CD4-positive, alpha-beta memory T cell (primary cell): ENCODE measurements at places on chromosomes 3 and 15.

DNA sequence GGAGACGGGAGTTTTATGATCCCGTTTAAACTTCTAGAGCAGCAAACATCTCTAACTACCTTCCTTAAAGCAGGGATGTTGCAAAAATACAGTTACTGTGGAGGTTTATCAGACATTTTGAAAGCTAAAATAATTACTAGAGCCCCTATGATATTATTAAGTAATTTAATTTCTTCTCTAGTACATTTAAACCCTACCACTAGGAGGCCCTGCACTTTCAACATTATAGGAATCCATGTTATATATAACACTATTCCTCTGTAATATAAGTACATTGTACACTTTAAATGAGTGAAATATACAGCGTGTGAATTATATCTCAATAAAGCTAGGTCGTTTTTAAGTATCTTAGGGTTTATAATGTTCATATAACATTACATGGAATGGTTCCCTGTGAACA is 11.5 kb downstream of the SETMAR start:
- DNase-seq = no peak

DNA sequence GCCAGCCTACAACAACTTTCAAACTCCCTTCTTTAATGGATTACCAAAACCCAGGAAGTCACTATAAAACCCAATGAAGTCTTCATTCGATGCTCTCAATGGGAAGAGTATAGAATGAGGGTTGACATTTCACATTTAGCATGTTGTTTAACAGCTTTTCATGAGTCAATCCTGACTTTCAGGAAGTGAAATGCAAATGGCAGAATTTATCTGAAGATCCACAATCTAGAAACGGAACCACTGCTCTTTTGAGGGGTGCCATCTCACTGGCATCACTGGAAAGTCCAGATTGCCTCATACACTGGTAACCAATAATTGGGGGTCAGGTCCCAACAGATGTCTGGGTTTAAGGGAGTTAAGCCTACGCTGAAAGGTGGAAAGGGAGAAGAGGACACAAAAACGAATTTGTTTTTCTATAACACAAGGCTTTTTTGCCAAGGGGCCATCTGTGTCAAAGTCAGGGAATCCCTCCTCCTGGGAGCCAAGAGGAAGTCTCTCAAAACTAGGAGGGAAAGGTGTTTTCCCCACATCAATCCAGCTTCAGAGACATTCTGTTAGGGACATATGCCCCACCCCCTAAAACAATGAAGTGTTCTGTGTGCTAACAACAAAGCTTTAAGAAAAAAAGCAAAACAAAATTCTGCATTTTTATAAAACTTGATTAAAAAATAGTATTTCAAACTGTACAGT is 12.0 kb upstream of the ATP1B3 start:
- DNase-seq = no peak

DNA sequence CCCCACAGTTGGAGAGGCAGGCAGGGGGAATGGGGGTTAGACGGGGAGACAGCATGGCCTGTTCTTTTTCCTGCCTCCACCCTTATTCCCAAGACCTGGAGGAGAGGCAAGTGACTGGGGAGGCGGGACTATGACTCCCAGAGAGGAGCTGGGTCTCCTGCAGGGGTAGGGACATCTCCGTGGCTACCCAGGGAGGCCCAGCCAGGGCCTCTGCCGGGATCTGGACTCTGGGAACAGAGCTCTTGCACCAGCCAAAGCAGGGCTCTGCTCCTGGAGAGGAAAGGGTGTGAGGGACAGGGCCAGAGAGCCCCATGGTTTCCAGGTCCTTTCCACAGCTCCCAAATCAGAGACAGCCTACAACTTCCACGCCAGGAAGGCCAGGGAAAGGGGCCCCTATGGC is 22.8 kb downstream of the CFAP100 start:
- DNase-seq = no peak

DNA sequence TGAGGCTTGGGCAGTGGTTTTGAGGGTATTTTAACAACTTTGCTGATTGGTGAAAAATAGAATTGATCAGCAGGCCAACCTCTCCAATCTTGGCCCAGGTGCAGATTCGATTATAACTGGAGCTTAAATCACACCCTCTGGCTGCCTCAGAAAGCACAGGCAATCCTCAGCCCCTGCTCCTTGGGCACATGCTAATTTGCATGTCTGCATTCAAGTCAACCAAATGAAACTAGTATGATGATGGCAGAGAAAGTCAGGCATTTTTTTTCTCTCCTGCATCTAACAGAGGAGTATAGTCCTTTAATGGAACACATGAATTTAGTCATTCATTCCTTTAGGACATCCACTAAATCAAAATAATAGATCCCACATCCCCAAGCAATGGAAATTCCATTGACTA is 16.8 kb upstream of the NMNAT3 start:
- no peak for DNase-seq

GRCh38 chr3:119388577-119388976 is 74.8 kb downstream of the TMEM39A start:
- no peak for DNase-seq

DNA sequence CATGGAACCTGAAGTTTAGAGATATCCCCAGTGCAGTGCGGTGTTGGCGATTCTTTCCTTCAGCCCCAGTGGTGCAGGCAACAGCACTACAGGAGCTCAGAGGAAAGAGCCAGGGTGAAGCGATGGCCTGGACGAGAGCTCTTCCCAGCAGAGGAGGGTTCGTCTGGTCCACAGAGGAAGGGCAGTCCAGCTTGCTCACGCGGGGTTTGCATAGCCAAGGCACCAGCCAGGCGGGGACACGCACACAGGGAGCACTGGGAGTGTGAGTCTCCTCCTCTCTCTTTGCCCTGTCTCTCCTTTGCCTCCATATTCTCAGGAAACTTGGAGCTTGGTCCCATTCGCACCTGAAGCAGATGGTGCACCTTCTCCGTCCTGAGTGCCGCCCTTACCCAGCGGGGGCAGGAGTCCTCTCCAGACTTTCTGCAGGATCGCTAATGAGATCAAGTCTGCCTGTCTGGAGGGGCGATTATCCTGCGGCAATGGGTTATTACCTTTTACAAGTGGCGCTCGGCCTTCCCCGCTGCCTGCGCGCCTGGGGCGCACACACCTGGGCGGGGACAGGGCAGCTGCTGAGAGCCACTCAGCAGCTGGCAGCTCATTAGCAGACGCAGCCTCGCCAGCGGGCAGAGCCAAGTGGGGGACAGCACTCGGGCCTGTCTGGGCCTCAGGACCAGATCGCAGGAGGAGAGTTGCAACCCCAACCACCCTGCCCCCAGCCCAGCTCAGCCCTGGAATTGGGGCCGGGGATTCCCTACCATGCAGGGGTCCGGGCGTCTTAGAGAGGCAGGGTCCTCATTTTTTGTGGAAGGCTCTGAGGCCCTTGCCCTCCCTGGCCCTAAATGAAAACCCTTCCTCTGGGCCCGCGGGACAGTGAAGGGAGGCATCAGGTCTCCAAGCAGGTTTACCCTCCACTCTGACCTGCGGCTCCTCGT is 119.0 kb upstream of the MEF2A start:
- DNase-seq = no peak

DNA sequence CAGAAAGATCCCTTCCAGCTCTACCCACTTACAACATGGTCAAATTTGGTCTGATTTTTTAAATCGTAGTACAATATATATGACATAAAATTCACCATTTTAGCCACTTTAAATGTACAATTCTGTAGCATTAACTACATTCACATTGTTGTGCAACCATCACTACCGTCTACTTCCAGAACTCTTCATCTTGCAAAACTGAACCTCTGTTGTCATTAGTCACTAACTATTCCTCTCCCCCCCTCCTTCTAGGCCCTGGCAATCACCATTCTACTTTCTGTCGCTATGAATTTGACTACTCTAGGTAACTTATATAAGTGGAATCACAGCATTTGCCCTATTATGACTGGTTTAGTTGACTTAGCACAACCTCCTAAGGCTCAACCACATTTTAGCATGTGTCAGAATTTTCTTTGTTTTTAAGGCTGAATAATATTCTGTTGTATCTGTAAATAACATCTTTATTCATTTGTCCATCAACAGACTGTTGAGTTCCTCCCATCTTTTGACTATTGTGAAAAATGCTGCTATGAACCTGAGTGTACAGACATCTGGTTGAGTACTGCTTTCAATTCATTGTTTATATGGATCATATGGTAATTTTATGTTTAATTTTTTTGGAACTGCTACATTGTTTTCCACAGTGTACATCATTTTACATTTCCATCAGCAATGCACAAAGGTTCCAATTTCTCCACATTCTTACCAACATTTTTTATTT is 35.5 kb upstream of the CCR2 start:
- no peak for DNase-seq

DNA sequence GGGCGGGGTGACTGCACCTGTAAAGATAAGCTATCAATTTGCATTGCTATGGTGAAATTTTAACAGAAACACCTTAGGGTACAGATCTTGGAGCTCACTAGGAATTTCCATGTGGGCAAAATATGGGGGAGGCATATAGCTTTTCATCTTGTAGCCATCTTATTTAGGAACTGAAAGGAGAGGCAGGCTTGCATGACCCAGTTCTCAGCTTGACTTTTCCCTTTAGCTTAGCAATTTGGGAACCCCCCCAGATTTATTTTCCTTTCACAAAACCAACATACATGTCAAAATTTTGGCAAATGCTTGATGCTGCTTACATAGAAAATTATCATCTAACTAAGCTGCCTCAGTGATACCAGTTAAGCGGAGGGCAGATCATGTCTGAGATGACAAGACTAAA is 55.0 kb upstream of the EIF1B start:
- DNase-seq = no peak

DNA sequence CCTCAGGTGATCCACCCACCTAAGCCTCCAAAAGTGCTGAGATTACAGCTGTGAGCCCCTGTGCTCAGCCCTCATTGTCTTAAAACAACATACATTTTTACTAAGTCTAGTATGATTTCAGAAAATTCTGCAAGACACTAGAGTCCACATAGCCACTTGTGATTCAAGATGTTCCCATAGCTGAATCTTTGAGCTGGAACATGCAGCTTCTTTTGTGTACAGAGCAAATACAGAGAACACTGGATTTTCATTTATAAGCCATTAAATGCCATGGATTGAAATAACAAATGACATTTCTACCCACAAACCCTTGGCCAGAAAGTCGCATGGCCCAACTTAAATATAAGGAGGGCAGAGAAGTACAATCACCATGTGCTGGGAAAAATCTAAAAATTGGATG is 1489.2 kb upstream of the GBE1 start:
- DNase-seq = no peak

- DNase-seq = peak; percentile 28
Measured at GRCh38 chr3:44865272-44866035, 3.7 kb downstream of the TMEM42 start.

GRCh38 chr15:57517030-57517671 is 74.6 kb upstream of the MYZAP start:
- no peak for DNase-seq

DNA sequence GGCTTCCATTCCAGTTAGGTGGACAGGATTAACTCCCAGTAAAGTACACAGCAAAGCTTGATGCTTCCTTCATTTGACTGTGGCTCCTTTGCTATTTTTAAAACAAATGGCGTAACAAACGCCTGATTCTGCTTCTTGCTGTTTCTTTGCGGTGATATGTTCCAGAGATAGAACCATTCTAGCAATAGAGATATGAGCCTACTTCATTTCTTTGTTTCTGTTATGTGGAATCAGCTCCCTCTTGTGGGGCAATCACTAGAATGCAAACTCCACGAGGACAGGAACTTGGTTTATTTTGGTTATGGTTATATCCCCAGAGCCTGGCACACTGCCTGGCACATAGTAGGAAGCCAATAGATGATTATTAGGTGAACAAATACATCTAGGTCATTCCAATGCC is 122.6 kb upstream of the SLC6A11 start:
- DNase-seq = no peak

DNA sequence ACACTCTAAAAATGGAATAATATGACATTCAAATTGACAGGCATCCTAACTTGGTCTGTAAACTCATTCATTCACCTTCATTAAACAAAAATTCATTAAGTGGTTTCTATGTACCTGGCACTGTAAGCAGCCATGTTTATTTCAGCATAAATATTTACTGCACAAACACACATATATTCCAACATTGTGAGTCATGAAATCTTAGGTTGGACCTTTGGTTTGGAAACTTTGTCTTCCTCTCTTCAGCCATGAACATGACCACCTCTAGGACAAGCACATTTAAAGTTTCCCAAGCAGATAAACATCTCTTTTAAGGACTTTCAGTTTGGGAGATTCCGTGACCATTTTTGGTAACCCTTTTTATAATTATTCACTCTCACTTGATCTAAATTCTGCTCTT is 131.8 kb downstream of the TPRG1 start:
- DNase-seq = no peak

DNA sequence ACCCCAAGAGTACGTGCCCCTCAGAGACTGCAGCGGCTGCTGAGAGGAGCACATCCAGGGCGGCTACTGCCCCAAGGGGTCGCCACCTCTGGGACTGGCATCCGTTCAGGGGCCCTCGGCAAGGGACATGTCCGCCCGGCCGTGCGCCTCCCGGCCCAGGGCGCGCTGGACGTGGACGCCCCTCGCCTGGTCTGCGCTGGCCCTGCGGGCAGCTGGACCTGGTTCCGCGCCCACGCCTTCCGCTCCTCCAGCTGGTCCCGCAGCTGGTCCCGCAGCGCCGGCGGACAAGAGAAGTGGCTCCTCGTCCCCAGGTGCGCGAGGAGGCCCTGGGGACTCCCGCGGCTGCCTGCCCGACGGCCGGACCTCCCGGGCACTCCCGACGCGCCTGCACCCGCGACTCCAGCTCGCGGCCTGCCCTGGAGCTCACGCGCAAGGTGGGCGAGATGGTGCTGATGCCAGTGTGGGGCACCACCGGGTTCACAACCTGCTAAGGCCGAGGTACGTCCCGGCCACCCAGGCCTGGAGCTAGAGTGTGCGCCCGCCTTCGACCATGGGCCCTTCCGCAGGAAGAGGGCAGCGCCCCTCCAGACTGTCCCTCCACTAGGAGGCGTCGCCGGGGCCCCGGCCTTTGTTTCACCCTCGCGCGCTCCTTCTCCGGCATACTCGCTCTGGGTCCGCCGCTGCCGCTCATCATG is 14.4 kb upstream of the GP9 start:
- DNase-seq = no peak

- no peak for DNase-seq
Measured at GRCh38 chr15:55260562-55261131, 29.0 kb downstream of the RAB27A start.

DNA sequence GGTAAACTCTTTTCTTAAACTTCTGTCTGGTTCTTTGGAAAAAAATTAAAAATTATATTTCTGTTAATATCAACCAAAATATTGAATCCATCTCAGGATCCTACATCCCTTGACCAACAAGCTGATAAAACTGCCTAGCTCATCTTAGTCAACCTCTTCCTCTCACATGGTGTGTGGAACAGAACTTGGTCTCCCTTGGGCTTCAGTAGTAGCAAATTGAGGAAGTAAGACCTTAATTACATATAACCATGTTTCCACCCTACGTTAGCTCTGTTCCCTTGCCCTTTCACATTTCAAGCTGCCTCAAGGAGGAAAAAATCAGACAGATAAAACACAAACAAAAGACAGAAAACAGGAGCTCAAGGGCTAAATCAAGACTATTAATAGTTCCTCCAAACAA is 116.4 kb downstream of the GREM1 start:
- DNase-seq = no peak

GRCh38 chr3:56724676-56725075 is 41.6 kb upstream of the TASOR start:
- DNase-seq = no peak

GRCh38 chr3:170473358-170473757 is 54.7 kb downstream of the CLDN11 start:
- no peak for DNase-seq

GRCh38 chr3:27756877-27757276 is 34.8 kb upstream of the EOMES start:
- DNase-seq = no peak
